ENCODE measurements at places on chromosomes 2 and 18.

DNA sequence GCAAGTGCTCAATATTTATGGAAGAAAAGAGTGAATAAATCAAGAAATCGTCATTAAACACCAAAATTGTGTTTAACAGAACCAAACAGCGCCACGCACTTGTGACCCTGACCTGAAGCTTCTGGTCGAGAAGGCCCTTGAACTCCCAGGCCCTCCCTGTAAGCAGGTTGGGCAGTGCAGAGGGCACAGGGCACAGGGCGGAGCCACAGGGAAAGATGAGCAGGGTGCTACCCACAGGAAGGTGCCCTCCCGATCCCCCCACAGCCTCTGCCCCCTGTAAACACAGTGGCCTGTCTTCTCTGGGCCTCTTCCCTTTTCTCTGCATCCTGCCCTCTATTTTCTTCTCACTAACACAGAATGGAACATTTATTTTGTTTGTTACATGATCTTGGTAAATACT lies 16.9 kb upstream of the TUBB6 start:
- DNase-seq = no peak

DNA sequence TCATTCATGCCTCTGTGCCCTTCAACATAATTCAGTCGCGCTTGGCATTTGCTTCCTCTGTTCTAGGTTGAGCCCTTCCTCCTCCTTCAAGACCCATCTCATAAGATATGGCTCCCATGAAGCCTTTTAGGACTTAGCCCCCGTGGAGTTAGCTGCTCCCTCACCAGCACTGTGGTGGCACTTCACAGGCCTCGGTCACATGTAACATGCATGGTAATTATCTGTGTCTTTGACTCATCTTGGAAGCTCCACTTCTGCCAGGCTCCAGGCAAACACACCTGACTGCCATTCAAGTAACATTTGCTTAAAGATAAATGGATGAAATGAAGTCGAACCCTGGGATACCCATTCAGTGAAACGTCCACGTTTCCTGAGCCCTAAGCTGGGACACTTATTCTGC lies 484.7 kb downstream of the EIPR1 start:
- DNase-seq = no peak

- no peak for DNase-seq
Observed at GRCh38 chr18:46334868-46335281, 230.7 kb downstream of the HAUS1 start.

- DNase-seq = no peak
Observed at GRCh38 chr2:216286616-216287231, 85.6 kb downstream of the MARCHF4 start.

- DNase-seq = no peak
Observed at GRCh38 chr2:136932700-136933099, 167.4 kb downstream of the THSD7B start.

DNA sequence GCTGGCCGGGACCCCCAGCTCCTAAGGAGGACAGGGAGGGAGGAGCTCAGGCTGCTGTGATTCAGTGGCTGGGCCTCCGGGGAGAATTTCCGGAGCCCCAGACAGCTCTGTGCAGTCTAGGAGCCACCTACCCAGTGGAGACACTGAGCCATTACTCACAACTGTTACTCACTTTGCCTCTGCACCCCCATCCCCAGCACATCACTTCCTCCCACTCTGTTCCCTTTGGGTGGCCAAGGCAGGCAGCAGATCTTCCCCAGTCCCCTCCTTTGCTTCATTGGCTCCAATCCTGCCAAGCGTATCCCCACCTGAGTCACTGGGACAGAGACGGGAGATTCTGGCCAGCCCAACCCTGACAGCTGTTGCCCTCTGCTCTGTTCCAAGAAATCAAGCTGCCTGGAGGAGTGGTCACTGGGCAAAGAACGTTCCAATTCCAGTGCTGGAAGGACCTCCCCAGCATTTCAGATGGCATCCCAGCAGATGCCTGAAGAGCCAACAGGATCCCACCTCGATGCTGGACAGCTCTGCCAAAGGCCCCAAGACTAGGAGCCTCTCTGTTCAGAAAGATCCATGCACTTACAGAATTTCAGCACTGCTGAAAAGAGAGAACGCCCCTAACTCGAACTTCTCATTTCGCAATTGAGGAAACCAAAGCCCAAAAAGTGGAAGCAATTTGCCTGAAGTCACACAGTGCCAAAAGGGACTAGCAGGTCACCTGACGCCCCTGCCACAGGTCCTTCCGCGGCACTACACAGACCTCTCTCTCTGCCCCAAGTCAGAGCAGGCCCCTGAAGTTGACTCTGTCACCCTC lies 68.3 kb downstream of the TNS1 start:
- no peak for DNase-seq

DNA sequence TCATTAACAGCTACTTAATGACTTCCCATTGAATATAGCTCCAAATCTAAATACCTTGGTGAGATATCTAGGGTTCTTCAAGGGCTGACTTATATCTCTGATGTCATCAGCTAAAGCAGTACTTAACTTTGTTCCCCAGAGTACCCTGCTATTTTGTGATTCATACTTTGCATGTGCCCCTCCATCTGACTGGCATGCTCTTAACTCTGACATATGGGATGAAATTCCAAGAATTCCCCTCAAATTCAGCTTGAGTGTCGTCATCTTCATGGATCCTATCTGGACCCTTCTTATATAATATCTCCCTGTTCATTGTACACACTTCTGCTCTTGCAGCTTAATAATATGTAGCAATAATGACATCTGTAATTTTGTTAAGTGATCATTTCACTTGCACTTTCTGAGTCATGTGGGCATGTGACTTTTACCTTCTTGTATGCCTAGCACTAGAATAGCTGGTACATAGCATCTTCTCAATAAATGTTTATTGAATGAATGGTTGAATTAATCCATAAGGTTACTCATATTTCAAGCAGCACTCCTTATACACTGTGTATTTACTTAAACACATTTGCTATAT lies 172.9 kb downstream of the WDR7 start:
- DNase-seq = no peak

- no peak for DNase-seq
Observed at GRCh38 chr18:48735080-48735676, 196.3 kb downstream of the CTIF start.

- DNase-seq = no peak
Observed at GRCh38 chr2:108531674-108532055, 2.6 kb upstream of the LIMS1 start.

GRCh38 chr2:229409751-229410181 lies 138.7 kb upstream of the PID1 start:
- no peak for DNase-seq

- DNase-seq = no peak
Observed at GRCh38 chr2:179613299-179613651, 248.1 kb downstream of the ZNF385B start.

DNA sequence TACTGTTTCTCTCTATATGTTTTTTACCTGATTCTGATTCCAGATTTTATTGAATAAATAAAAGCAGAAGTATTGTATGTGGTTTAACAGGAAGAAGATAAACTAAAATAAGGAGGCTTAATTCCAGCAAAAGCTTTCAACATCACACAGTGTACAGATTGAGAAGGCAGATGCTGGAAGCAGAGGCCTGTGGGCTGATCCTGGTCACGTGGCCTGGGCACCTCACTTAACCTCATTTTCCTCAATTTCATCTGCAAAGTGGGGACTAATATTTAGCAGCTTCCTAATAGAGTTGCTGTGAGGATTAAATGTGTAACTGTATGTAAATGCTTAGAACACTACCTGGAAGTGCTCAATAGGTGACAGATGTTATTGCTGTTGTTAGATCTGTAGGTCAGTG lies 58.0 kb downstream of the CDCA7 start:
- DNase-seq = no peak

- peak; percentile 84 for DNase-seq
Observed at GRCh38 chr2:190382851-190383250, 25.3 kb upstream of the MFSD6 start.

All from small intestine (tissue), 16 donors.